ENCODE measurements at places on chromosomes 12 and 14.

DNA sequence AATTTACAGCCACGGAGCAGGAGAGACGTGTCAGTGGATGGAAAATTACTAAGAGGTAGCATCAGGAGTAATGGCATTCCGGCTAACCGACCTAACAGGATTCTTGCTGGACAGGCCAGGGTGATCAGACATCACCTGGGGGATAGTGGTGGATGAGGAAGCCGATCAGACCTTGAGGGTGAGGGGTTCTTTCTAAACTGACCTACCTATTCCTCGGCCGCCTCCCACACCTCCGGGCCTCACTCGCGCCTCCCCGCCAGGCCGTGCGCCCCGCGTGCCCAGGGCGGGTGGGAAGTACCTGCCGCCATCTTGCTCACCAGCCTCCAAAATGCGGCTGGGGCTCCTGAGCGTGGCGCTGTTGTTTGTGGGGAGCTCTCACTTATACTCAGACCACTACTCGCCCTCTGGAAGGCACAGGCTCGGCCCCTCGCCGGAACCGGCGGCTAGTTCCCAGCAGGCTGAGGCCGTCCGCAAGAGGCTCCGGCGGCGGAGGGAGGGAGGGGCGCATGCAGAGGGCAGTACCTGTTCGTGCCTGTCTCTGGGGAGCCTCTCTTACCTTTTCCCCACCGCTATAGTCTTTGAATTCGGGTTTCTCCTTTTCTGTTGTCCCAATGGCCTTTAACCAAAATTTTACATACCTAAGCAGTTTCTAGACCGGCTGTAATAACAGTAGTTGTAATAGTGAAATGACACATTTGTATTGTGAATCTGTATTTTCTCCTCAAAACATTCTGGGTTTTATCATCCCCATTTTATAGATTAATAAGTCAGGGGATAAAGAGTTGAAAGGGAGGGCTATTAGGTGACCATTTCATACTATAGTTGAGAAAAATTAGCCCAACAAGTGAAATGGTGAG, at the start of gene TMPRSS12:
Gene TMPRSS12, plus strand, starts transcription at position 290 of the 857 bp plus-strand sequence. Its CDS starts 39 bp downstream, at position 329.
- DNase-seq, result no peak

- no peak for DNase-seq
Observed at GRCh38 chr14:88614218-88614907, 51.5 kb downstream of the ZC3H14 start.

- no peak for DNase-seq
Observed at GRCh38 chr12:89663577-89664357, 44.9 kb downstream of the ATP2B1 start.

GRCh38 chr14:35989736-35990135, 163.6 kb downstream of the BRMS1L start:
- DNase-seq, result no peak

GRCh38 chr12:108112832-108113556, 16.1 kb upstream of the WSCD2 start:
- DNase-seq, result no peak

- DNase-seq, result no peak
Observed at GRCh38 chr12:130186651-130187268, 24.5 kb downstream of the FZD10 start.

DNA sequence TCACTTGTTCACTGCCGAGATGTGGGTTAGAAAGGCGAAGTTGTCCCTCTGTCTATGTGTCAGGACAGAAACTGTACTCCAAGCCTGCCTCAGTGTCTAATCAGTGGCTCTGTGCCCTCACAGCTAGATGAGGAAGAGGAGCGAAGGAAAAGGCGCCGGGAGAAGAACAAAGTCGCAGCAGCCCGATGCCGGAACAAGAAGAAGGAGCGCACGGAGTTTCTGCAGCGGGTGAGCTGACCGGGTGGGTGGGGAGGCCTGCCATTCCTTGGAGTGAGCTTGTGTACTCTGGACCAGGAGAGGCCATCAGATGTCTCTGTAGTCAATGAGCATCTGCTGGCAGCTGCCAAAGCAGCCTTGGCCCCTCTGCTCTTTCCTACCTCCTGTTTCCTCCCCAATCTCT, 33.5 kb downstream of the JDP2 start:
- DNase-seq, result no peak

DNA sequence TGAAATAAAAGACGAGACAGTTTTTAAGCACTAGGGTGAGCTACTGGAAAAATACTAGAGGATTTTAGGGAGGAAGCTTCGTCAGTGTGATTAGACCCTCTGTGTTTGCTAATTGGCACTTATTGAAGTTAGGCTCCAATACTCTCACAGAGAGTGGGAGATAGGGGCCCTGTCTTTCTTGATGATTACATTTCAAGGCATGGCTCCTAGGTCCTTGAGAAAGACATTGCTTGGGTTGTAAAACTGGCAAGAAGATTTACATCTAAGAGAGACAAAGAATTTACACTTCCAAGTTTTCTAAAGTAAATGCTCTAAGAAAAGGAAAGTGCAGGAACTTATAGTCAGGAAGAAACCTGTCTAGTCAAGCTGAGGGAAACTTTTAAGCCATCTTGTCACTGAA, 183.2 kb downstream of the C12orf50 start:
- DNase-seq, result no peak

DNA sequence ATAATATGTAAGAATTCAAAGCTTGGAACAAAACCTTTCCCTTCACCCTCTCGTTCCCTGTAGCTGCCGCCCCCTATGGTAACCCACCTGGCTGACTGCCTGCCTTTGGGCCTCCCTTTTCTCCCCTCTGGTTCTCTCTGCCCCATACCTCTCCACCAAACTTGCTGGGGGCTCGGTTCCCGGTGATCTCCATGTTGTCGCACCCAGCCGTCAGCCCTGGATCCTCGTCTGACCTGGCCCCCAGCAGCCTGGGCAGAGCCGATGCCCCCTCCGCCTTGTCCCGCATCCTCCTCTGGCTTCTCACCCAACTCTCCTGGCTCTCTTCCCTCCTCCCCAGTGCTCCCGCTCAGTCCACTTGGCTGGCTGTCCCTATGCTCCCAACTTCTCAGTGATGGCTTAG, 4.5 kb downstream of the CYP46A1 start:
- no peak for DNase-seq

GRCh38 chr14:89040080-89040459, 215.6 kb downstream of the TTC8 start:
- DNase-seq, result no peak

- no peak for DNase-seq
Observed at GRCh38 chr12:127500512-127501035, 766.4 kb upstream of the TMEM132C start.

DNA sequence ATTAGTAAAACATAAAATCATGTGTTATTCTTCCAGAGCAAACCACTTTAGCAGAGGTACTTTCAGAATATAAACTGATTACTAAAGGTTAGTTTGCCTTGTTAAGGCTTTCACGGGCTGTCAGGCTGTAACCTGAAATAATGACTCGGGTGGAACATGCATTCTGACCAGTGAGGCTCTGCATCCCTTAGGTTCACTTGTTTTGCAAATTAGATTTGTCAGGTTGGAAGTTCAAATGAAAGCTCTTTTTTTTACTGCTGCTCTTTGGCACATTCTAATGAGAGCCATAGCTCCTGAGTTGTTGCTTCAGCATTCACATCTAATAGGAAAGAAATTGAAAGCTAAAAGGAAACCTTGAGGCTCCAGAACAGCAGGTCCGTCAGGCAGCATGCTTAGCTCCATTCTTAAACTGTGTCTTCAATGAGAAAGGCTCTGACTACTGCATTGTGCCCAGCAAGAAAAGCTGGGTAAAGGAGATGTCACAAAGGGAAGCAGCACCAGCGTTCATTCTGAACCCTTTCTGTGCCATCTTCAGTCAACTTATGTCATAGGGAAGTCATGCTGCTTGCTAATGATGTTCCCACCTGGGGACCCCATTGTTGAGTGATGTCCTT, 445.5 kb upstream of the FBXO33 start:
- DNase-seq, result no peak

DNA sequence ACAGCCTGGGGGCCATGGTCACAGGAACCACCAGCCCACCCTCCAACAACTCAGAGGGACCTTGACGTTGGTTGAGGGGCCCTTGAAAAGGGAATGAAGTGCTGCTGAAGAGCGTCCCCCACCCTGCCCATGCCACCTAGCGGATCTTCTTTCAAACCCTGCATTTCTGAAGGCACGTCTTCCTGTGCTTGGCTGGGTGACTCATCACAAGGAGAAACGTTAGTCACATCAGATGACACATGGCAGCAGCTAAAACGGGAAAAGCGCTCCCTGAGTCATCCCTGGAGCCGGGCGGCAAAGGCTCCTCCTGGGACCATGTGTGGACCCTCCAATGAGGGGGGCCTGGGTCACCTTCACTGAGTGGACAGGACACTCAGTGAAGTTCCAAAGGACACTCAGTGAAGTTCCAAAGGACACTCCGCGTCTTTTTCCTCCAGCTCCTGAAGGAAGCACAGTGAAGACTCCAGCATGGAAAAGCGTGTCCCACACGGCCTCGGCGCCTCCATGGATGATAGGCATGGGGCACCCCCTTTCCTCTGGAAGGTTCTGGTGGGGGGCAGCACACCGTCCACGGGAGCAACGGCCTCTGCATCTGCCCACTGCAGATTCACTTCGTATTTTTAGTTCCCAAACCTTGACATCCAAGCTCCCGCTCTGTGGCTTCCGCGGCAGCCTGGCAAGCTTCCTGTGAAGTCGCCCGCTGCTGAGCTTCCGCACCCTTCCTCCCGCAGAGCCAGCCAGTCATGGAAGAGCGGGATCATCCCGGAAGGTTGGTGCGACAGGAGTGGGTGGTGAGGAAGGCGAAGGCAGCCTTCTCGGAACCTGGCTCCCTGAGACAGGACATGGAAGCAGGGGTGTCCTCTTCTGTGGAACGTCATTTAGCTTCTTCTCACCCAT, 383.4 kb downstream of the VRK1 start:
- no peak for DNase-seq

GRCh38 chr12:82009524-82009923, 250.4 kb upstream of the PPFIA2 start:
- DNase-seq, result no peak
